Colonic mucosa (tissue), 4 donors: ENCODE measurements at places on chromosomes 12 and 14.
A peak's percentile ranks its signal among the peaks of the same experiment; 100 is the strongest.

DNA sequence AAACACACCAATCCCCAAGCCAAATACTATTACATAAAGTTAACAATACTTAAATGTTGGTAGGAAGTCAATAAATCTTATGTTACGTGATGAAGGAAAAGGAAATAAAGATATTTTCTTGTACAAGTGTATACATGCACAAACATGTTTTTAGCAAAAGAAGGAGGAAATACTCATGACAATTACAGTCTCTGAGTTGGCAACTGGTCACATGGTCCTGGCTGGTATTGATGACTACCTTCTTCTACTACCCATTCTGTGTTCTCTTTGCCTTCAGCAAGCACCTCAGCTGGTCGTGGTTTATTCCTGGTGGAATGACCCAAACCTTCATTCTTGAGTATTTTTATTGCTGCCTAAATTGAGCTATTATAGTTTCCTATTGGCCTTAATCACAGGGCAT is 84.8 kb downstream of the PLBD1 start:
- DNase-seq, result no peak

GRCh38 chr14:98896449-98896848 is 375.5 kb downstream of the BCL11B start:
- no peak for DNase-seq

DNA sequence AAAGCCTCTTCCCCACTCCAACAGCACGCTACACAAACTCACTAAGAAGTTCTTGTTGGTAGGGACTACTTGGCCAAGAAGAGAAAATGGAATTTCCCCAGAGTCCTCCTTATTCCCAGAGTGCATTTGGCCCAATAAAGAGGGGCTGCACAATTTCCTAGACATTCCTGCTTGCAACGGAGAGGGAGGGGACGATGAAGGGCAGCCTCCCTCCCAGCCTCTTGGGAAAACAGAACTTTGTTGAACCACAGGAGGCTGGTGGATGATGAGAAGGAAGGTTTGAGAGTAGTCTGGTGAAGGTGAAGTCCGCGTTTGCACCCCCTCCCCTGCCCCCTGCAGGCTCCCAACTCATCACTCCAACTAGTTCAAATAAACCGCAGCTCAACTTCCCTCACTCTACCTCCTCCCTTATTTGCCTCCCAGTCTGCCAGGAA is 19.1 kb upstream of the TBX3 start:
- no peak for DNase-seq

GRCh38 chr12:124713041-124713435 is 145.6 kb upstream of the NCOR2 start:
- peak; percentile 28 for DNase-seq

GRCh38 chr12:4202487-4202886 is 71.1 kb upstream of the CCND2 start:
- DNase-seq, result no peak

DNA sequence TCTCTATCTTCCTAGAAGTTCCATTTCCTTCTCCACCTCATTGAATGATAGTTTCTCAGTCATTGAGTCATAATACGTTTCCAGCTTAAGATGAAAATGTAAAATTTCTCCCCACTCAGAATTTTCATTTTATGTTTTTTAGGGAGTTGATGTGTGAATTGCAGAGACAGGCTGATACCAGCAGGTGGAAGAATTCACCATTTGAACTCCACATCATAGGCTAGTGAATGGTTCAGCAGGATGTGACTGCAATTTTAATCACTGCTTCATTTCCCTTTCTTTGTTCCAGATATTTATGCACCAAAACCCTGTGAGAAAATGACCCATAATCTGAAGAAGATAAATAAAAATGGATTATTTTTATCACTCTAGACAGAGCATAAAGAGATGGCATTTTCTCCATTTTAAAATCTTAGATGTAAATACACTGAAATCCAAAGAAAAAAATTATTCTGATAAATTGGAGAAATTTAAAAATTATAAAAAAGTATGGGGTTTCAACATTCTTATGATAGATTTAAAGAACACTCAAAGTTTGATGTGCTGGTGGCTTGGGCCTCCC is 10.6 kb upstream of the PYGL start:
- no peak for DNase-seq

DNA sequence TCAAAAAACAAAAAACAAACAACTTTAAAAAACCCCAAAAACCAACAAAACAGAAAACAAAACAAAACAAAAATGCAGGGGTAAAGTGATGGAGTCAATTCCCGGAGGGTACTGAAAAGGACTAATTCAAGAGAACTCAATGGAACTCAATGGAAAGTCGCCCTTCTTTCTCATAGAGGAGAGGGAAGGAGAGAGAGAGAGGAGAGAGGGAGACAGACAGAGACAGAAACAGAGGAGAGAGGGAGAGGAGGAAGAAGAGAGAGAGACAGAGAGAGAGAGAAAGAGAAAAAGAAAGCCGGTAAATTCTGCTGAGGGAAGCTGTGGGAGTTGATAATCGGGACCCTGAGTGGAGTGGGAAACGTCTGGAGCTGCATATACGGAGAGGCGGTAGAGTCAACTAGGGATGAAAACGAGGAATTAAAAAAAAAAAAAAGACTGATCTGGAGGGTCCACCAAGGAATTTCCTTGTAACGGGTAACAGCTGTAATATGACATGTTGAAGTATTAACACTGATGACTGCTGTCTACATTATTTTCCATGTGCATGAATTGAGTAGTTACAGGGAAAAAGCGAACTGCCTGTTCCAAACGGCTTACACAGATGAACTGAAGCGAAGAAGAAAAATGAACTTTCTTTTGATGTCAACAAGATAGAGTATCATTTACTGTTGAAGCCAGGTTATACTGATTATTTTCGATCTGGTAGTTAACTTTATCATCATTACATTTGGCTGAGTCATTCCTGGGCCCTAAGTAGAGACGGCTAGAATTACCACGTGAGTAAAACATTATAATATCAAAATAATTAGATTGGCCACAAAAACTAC is 934 bp upstream of the ZC2HC1C start:
- no peak for DNase-seq

DNA sequence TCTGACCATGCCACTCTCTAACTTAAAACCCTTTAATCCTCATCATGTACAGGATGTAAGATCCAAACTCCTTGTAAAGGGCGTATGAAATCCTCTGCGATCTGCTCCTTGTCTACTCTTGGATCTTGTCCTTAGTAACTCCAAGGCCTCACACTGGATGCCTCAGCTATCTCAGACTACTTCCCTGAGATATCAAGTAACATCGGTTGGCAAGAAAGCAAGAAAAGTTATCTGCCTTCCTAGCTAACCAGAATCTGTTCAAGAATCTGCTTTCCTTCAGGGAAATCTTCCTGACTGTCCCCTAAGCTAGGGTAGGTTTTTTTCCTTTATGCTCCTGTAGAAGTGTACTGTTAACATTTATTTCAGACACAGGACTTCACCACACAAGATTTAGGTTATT is 82.6 kb downstream of the TAOK3 start:
- no peak for DNase-seq

GRCh38 chr12:131758016-131758739 is 47.3 kb downstream of the SFSWAP start:
- DNase-seq, result no peak

GRCh38 chr12:2904260-2904659 is 13.6 kb downstream of the TULP3 start:
- no peak for DNase-seq

DNA sequence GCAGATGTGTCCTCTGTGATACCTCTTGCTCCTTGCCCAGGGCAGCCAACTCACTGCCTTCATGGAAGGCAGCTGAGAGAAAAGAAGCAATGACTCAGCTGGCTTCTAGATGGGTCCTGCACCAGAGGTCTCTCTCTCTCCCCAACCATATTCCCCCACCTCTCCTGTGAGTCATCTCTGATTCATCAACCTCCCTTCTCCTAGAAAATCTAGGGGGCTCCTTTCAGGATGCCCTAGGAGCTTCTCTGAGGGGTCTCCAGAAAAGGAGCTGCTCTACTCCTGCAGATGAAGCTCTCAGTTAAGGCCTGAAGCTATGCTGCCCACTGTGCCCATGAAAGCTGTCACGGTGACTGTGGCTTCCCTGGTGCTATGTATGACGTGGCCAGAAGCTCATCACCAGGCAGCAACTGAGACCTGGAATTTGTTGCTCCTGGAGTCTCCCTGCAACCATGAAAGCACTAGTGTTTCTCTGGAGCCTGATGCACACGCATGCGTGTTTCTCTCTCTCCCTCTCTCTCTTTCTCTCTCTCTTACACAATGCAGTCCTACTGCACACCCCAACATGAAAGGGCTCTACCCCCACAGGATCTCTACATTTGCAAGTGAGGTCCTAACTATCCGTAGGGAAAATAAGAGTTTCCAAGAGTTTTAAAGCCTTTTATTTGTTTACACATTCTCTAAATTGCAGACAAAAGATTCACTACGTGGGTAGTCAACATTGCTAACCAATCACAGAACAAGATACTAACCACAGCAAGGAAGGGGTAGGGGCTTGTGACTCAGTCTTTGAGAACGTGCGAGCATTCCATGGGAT is 285.3 kb downstream of the DPF3 start:
- DNase-seq, result peak; percentile 12

GRCh38 chr12:91786499-91787272 is 359.0 kb downstream of the BTG1 start:
- no peak for DNase-seq

DNA sequence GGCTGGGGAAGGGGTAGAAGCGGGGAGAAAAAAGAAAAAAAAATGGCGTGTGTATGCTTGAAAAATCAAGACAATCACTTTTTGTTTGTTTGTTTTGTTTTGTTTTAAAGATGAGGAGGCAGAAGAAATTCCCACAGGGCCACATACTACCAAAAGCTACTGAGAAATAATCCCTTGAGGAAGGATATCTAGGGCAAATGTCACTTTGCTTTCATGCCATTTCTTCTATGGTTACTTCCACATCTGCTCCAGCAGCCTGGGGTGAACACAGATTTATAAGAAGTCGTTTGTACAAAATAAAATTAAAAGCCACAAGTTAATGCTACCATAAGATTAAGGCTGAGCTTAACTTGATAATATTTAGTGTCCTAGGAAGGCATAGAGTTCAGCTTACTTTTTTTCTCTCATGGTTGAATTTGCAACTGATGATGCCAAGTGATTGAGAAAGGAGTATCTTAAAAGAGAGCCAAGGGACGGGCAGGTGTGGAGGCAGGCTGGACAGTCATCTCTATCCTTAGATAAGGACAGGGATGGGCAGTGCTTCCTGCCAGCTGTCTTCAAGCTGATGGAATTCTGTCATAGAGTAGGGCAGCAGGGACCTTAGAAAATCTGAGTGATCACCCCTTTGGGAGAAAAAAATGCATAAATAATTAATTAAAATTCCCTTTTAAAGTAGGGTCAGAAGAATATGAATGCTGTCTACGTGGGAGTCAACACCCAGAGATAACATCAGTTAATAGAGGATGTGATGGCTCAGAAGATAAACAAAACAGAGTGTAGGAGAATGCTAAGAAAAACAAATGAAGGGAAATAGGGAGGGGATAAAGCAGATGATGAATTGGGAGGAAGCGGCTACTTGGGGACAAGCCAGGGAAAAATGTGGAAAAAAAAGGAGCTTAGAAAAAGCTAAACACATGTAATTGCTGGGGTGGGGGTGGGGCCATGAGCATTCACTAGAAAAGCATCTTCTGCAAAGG is 57.1 kb downstream of the DYRK2 start:
- no peak for DNase-seq

GRCh38 chr14:92888896-92889295 is 34.1 kb upstream of the CHGA start:
- no peak for DNase-seq

- DNase-seq, result peak; percentile 57
These were observed 172.3 kb upstream of the NOS1 start for GRCh38 chr12:117533687-117534086.

GRCh38 chr12:16504200-16504599 is 101.8 kb downstream of the LMO3 start:
- DNase-seq, result no peak

DNA sequence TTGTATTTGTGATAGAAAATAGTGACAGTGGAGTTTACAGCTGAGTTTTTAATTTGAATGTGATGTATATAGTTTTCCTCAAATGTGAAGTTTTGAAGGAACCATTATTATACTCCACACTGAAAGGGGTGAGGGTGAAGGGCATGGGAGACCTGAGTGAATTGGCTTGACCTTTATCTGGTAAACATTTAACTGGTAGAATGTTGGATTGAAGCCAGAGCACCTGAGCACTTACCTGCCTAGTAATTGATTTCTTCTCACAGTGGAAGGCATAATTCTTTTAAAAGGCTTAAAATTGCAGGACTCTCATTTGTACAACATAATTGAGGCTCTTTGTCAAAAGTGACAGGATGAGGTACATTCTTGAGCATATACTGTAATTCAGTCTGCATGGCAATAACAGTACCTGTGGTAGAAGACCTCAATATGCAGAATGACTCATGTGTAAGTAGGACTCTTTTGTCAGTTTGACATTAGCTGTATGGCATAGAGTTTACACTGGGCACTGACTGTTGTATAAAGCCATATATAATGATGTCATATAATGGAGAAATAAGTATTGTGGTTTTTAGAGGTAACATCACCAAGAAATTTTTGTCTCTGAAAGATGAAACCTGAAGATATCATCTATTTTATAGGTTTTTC is 309.6 kb downstream of the TMTC2 start:
- no peak for DNase-seq
